Sigmoid colon (tissue), 7 donors: ENCODE measurements at places on chromosomes 7 and 10. TPM values are rescaled to one million over a fixed set of nuclear protein-coding genes. Genes with fewer than 3 reads are reported as not detected.

GRCh38 chr10:24449321-24449740 is 240.4 kb downstream of the KIAA1217 start:
- H3K27ac ChIP-seq, result no peak overlapping the region
- no peaks in the 10 kb centered on the region for H3K27me3 ChIP-seq
- H3K36me3 ChIP-seq, result no peaks in the 10 kb centered on the region
- no peaks in the 10 kb centered on the region for H3K4me1 ChIP-seq

DNA sequence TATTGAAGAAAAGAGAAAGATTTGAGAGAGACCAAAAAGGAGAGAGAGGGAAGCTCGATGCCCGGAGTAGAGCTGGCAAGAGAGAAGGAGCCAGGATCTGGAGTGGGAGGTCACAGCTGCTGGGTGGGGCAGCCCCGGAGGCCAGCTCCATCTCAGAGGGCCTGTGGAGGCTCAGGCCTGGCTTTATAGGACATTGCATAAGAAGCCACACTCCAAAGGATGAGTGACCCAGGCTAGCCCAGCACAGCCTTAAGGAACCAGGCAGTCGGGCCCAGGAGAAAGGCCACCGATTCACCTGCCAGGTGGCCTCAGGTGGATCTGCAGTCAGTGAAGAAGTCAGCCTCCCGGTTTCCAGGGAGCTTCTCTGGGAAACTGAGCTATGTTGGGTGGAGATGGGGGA is 676 bp downstream of the PLAC9 start:
- DNase-seq, result peak; percentile 80
- no peak overlapping the region for H3K4me3 ChIP-seq
- peaks cover 13% of the 10 kb centered on the region for H3K4me1 ChIP-seq
- H3K27me3 ChIP-seq, result peaks cover 55% of the 10 kb centered on the region

MYH16 gene
- not detected for total RNA-seq

- H3K4me3 ChIP-seq, result no peak overlapping the region
- DNase-seq, result peak; percentile 85
- no peaks in the 10 kb centered on the region for H3K27me3 ChIP-seq
- H3K36me3 ChIP-seq, result no peaks in the 10 kb centered on the region
- H3K27ac ChIP-seq, result no peak overlapping the region
Measured at GRCh38 chr10:72066318-72067284, 21.8 kb downstream of the SPOCK2 start.

DNA sequence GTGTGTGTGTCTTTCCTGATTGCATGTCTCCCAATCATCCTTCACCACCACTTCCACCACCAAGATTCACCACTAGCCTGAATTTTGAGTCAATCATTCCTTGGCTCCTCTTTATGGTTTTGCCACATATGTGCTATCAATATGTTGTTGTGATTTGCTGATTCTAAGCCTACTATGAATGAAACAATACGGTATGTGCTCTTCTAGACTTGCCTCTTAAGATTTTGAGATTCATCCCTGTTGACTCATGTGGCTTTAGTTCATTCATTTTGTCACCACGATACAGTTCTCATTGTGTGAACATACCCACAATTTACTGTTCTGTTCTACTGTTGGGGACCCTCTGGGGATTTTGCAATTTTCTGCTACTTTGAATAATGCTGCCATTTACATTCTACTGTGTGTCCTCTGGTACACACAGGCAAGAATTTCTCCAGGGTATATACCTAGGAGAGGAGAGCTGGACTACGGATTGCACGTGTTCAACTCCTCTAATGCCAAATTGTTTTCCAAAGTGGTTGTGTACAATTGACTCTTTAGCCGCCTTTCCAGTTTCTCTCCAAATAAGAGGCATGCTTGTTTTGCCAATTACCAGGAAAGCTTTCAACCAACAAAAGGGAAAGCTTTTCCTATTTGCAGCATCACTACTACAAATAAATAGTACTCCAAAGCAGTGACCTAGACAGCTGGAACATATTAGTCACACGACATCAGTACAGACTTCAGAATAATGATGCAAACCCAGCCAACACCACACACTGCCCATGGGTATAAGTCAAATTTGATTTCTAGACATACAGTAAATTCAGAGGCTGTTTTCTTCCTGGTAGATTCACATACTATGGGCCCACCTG is 30.0 kb downstream of the SGMS1 start:
- no peaks in the 10 kb centered on the region for H3K4me1 ChIP-seq
- no peak for DNase-seq
- H3K27ac ChIP-seq, result no peak overlapping the region
- no peaks in the 10 kb centered on the region for H3K36me3 ChIP-seq
- H3K27me3 ChIP-seq, result no peaks in the 10 kb centered on the region

DNA sequence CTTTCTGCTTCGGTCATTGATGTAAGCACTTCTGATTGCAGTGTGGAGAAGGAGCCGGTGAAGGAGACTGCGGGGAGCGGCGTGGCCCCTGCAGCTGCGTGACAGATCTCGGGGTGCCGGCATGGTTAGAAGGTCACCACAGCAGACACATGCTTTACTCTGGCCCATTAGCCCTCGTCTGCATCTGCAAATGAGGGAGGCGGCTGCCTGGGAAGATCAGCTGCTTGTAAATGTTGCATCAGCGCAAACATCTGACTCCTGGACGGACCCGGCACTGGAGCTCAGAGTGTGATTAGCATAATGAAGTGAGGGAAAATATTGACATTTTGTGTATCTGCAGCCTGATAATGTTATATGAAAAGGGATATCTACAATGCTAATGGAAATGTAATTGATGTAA is 30.5 kb upstream of the MNX1 start:
- H3K4me1 ChIP-seq, result no peaks in the 10 kb centered on the region
- no peak for DNase-seq
- no peaks in the 10 kb centered on the region for H3K27me3 ChIP-seq
- no peaks in the 10 kb centered on the region for H3K36me3 ChIP-seq

- no peaks in the 10 kb centered on the region for H3K27me3 ChIP-seq
- H3K4me1 ChIP-seq, result no peaks in the 10 kb centered on the region
- DNase-seq, result no peak
- H3K4me3 ChIP-seq, result no peak overlapping the region
- no peaks in the 10 kb centered on the region for H3K36me3 ChIP-seq
Measured at GRCh38 chr7:16515785-16516685, 10.6 kb upstream of the LRRC72 start.

PON1 gene
- 0.16 TPM for total RNA-seq

LRRD1 gene
- not detected for total RNA-seq

GRCh38 chr7:22356701-22357310 is at the start of gene RAPGEF5:
Gene RAPGEF5, minus strand, starts transcription at chr7:22357154. Its CDS starts 94 bp downstream, at chr7:22357060.
- peaks cover 6% of the 10 kb centered on the region for H3K4me1 ChIP-seq
- DNase-seq, result no peak
- peaks cover 27% of the 10 kb centered on the region for H3K27me3 ChIP-seq
- H3K36me3 ChIP-seq, result no peaks in the 10 kb centered on the region

GRCh38 chr10:132575320-132576201 is 38.0 kb downstream of the INPP5A start:
- peaks cover 83% of the 10 kb centered on the region for H3K4me1 ChIP-seq
- H3K27ac ChIP-seq, result peak overlapping the region; percentile 77
- H3K36me3 ChIP-seq, result no peaks in the 10 kb centered on the region
- no peak overlapping the region for H3K4me3 ChIP-seq
- DNase-seq, result no peak
- no peaks in the 10 kb centered on the region for H3K27me3 ChIP-seq

ASB10 gene
- not detected for total RNA-seq

MGAM2 gene
- total RNA-seq, result not detected

- no peaks in the 10 kb centered on the region for H3K4me1 ChIP-seq
- no peak for DNase-seq
- H3K4me3 ChIP-seq, result no peak overlapping the region
- H3K27me3 ChIP-seq, result no peaks in the 10 kb centered on the region
Measured at GRCh38 chr10:2081501-2081900, 344.2 kb upstream of the ADARB2 start.

ANKRD61 gene
- total RNA-seq, result not detected

GRCh38 chr10:117663750-117664149 is 121.2 kb downstream of the EMX2 start:
- no peaks in the 10 kb centered on the region for H3K27me3 ChIP-seq
- no peak for DNase-seq
- H3K4me3 ChIP-seq, result no peak overlapping the region
- H3K36me3 ChIP-seq, result no peaks in the 10 kb centered on the region
- no peak overlapping the region for H3K27ac ChIP-seq
- no peaks in the 10 kb centered on the region for H3K4me1 ChIP-seq

DNA sequence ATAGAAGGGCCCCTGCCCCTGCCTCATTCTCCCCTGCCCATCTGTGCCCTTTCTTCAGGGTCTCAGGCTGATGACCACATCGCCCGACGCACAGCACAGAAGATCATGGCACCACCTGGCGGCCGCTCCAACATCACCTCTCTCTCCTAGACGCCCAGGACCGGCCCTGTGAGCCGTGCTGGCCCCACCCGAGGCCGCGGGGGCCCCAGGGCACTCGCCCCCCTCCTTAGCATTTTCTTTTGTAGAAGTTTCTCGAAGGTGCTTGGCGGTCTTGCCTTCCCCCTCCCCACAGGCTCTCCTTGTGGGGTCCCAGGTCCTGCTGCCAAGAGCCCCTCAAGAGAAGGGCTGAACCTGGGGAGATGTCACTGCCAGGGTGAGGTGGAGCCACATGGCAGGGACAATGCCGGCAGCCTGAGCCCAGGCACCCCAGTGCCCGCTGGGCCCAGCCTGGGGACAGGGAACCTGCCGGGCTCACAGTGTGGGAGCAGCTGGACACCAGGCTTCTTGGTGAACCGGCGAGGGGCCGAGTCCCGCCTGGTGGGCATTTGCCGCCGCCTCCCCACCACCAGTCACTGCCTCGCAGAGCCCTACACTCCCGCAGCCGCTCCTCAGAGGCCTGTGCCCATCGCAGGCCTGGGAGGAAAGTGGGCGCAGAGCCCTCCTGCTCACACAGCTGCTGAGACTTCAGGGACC is 18.2 kb downstream of the DPYSL4 start:
- no peak overlapping the region for H3K4me3 ChIP-seq
- DNase-seq, result no peak
- no peak overlapping the region for H3K27ac ChIP-seq

DNA sequence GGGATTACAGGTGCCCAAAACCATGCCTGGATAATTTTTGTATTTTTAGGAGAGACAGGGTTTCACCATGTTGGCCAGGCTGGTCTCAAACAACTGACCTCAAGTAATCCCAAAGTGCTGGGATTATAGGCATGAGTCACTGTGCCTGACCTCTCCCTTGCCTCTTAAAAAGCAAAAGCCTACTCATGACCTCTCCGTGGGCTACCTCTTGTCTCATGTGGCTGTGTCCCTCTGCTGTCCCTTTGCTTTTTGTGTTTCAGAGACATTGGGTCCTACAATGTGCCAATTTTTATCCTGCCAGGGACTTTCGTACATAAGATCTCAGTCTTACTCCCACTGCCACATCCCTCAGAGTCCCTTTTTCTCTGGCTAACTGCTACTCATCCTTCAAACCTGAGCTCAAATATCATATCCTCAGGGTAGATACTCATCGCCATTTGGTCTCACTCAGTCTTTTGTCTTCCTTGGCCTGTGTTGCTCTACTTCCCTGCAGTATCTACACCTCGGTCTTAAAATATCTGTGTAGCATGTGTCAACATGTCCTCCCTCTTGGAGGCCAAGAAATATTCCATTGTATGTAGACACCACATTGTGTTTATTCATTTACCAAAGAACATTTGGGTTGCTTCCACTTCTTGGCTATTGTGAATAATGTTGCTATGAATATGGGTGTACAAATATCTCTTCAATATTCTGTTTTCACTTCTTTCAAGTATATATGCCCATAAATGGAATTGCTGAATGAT is 465.0 kb upstream of the KLF6 start:
- no peaks in the 10 kb centered on the region for H3K36me3 ChIP-seq
- H3K27me3 ChIP-seq, result no peaks in the 10 kb centered on the region
- H3K4me1 ChIP-seq, result peaks cover 11% of the 10 kb centered on the region
- no peak overlapping the region for H3K27ac ChIP-seq
- DNase-seq, result no peak

DNA sequence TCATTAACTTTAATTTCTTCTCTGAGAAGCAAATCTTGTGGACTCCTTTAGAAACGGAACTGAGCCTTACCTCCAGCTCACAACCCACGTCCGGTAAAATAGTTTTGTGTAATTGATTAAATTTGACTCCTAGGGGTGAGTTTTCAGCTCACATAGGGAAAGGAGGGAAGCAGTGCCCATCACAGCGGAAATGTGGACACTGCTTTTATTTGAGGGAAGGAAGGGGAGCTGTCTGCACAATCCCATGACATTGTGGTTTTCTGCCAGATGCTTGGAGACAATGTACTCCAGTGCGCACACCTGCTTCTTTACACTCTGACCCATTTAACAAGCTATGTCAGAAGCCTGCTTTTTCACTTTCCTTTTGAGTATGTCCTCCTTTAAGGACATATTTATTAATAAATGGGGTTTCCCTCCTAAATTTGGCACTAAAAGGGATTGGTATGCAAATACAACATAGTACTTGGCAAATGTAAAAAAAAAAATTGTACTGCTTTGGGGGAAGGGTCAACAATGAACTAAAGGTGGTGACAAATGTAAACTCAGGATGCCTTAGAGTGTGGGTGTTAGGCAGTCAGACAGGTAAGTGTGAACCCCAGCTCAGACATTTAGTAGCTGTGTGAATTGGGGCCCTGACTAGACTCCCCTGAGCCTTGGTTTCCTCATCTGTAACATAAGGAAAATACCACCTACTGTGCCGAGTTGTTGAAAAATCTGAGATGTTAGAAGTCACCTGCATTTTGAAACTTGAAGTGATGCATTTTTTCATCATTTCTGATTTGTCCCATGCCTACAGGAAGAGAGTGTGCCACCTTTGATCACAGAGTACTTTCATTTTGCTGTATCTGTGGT is 90.2 kb upstream of the KLF6 start:
- no peak for DNase-seq
- peaks cover 17% of the 10 kb centered on the region for H3K4me1 ChIP-seq
- no peak overlapping the region for H3K4me3 ChIP-seq
- H3K27me3 ChIP-seq, result no peaks in the 10 kb centered on the region

GRCh38 chr10:76009531-76009930 is 578.1 kb downstream of the LRMDA start:
- no peak overlapping the region for H3K27ac ChIP-seq
- no peaks in the 10 kb centered on the region for H3K27me3 ChIP-seq
- H3K36me3 ChIP-seq, result no peaks in the 10 kb centered on the region
- DNase-seq, result no peak
- H3K4me1 ChIP-seq, result no peaks in the 10 kb centered on the region
- no peak overlapping the region for H3K4me3 ChIP-seq

GRCh38 chr10:58577437-58577777 is 64.7 kb downstream of the BICC1 start:
- peaks cover 7% of the 10 kb centered on the region for H3K4me1 ChIP-seq
- no peaks in the 10 kb centered on the region for H3K27me3 ChIP-seq
- DNase-seq, result no peak

ZPBP gene
- not detected for total RNA-seq

AKR1B15 gene
- not detected for total RNA-seq

- peaks cover 36% of the 10 kb centered on the region for H3K4me1 ChIP-seq
- no peak overlapping the region for H3K4me3 ChIP-seq
- no peak for DNase-seq
- H3K27me3 ChIP-seq, result no peaks in the 10 kb centered on the region
- no peak overlapping the region for H3K27ac ChIP-seq
- no peaks in the 10 kb centered on the region for H3K36me3 ChIP-seq
Measured at GRCh38 chr10:114372179-114372578, 32.1 kb downstream of the AFAP1L2 start.

- no peaks in the 10 kb centered on the region for H3K27me3 ChIP-seq
- no peaks in the 10 kb centered on the region for H3K4me1 ChIP-seq
- no peak for DNase-seq
- H3K4me3 ChIP-seq, result no peak overlapping the region
Measured at GRCh38 chr10:116352125-116352524, 27.9 kb downstream of the CCDC172 start.

GRCh38 chr10:49324711-49325110 is 25.7 kb downstream of the C10orf71 start:
- no peak for DNase-seq
- no peak overlapping the region for H3K4me3 ChIP-seq
- H3K4me1 ChIP-seq, result no peaks in the 10 kb centered on the region

GRCh38 chr10:48505394-48506112 is 99.3 kb downstream of the ARHGAP22 start:
- H3K36me3 ChIP-seq, result no peaks in the 10 kb centered on the region
- no peaks in the 10 kb centered on the region for H3K4me1 ChIP-seq
- DNase-seq, result no peak
- no peak overlapping the region for H3K27ac ChIP-seq

MYO3A gene
- not detected for total RNA-seq
